ENCODE measurements at places on chromosomes 4 and X. TPM values are rescaled to one million over a fixed set of nuclear protein-coding genes. Genes with fewer than 3 reads are reported as not detected.

TSPAN7 gene
- total RNA-seq, result 5.2 TPM

TLR2 gene
- 1.4 TPM for total RNA-seq

RTL3 gene
- not detected for total RNA-seq

DUSP9 gene
- not detected for total RNA-seq

PLXNB3 gene
- total RNA-seq, result 31.4 TPM

FRG2 gene
- not detected for total RNA-seq

IL2 gene
- not detected for total RNA-seq

DNA sequence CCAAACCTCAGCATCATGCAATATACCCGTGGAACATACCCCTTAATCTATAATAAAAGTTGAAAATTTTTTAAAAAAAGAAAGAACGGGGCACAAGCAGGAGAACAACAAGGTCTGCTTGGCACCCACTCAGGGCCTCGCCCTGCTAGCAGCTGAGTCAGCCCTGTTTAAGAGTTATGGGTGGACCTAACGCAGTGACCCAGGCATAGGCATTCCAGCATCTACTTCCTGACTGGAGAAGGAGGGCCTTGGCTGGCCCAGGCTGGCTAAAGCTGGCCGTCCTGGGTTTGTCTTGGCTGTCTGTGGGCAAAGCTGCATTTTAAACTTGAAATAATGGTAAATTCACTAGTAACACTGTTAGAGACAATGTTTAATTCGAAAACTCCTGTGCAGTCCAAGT lies 236.7 kb upstream of the PGRMC2 start:
- peak; percentile 80 for DNase-seq

DNA sequence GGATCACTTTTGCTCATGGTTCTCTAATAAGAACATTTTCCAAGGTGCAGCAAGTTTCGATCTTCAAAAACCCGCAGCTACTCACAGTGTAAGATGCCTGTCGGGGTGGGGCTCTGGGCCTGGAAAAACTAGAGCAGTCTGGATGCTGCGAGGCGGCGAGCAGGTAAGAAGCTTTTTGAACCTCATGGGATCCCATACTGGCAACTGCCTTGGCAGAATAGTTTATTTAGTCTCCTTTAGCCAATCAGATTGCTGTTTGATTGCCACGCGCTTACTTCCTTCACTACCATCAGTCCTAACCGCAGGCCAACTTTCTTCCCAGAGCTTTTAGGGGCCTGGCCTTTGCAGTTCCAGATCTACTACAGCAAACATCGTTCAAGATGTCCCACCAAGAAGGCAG lies 61.3 kb upstream of the MAGEB10 start:
- DNase-seq, result no peak

- no peak for DNase-seq
Measured at GRCh38 chrX:16992951-16993350, 46.5 kb downstream of the REPS2 start.

GRCh38 chrX:133676344-133677122 lies 261.2 kb upstream of the GPC4 start:
- DNase-seq, result no peak

- DNase-seq, result no peak
Measured at GRCh38 chr4:89100853-89101252, 10.5 kb upstream of the TIGD2 start.

DNA sequence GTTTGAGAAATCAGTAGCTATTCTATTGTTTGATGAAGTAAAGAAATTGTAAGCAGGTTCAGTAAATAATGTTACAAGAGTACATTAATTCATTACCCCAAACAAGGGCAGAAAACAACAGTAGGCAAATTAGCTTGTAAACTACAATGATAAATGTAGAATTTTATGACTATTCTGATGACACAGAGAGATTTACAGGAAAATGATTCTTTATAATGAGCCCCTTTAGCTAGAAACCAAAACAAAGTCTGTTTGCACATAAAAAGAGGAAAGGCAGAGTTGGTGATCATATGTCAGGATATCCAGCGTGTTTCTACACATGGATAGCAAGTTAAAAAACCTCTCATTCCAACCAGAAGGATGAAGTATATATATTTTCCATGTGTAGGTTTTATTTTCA lies 204.8 kb downstream of the CFAP299 start:
- no peak for DNase-seq

DNA sequence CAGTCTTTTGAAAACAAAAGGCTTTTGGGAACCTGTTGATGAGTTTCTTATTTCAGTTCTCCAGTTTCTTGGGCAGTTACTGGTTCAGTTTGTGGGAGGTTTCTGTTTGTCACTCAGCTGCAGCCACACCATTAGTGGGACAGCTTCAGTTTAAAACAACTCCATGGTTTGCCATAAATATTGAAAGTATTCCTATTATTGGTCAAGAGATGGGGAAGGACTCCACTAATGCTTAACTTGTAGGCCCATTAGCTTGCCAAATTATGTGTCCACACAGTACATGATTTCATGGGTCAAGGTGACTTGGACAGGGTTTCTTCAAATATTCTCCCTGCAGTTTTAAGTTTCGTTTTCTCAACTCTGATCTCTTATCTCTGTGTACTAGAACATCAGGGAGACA lies 15.5 kb upstream of the ASIC5 start:
- no peak for DNase-seq

GRCh38 chr4:187184508-187184907 lies 460.9 kb upstream of the FAT1 start:
- no peak for DNase-seq

GRCh38 chrX:39613997-39614679 lies 483.6 kb downstream of the BCOR start:
- DNase-seq, result no peak

- no peak for DNase-seq
Measured at GRCh38 chr4:52202931-52203330, 151.8 kb downstream of the SPATA18 start.

GRCh38 chr4:8897251-8898167 lies 25.9 kb upstream of the HMX1 start:
- DNase-seq, result no peak

DNA sequence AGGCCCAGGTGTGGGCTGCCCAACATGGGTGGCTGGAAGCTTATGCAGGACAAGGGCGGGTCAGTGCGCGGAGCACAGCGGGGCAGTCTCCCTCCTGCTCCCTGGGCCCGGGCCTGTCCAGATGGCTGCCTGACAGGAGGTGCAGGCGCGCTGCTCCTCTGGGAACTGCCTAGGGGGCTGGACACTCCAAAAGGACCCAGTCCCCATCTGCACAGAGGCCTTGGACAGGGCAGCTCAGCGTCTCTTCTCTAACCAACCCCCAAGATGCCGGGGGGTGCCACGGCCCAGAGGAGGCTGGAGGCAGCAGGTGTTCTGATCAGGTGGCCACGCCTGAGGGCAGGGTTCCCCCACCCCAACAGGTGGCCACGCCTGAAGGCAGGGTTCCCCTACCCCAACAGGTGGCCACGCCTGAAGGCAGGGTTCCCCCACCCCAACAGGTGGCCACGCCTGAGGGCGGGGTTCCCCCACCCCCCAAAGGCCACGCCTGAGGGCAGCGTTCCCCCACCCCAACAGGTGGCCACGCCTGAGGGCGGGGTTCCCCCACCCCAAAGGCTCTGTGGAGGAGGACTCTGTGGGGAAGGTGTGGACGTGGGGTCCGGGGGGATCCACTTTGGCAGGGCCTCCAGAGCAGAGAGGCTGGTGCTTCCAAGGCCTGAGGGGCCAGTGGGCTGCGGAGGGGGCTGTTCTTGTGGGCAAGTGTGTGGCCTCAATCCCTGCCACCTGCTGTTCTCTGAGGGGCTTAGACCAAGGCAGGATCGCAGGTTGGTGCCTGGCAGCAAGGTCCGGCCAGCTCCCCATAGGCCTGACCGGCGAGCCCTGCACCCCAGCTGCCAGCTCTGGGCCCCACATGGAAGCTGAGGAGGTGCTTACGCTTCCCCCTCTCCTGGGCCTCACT lies 36.1 kb downstream of the CPLX1 start:
- no peak for DNase-seq

GRCh38 chr4:80016506-80016905 lies 56.5 kb downstream of the ANTXR2 start:
- DNase-seq, result no peak

- no peak for DNase-seq
Measured at GRCh38 chr4:139619644-139620043, 46.0 kb upstream of the MGST2 start.
